CD4-positive, alpha-beta T cell treated with Interleukin-1 beta for 1 hour (primary cell): ENCODE measurements at places on chromosomes 3 and 15.

DNA sequence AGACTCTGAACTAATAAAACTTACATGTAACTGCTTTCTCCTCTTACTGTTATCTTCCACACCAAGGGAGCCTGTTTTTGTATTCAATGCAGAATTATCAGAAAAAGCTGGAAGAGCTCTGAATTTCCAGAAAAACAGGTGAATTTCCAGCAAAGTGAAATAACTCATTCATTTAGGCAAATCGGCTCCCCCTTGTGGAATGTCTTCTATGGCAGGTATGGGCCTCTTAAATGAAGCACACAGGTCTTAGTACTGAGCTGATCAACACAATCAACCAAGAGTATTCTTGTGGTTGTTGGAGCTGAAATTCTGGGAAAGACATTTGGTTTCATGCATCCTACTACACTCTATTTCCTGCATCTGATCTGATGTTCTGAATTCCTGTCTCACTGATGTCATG, 31.0 kb upstream of the PTPRG start:
- no peak for DNase-seq

DNA sequence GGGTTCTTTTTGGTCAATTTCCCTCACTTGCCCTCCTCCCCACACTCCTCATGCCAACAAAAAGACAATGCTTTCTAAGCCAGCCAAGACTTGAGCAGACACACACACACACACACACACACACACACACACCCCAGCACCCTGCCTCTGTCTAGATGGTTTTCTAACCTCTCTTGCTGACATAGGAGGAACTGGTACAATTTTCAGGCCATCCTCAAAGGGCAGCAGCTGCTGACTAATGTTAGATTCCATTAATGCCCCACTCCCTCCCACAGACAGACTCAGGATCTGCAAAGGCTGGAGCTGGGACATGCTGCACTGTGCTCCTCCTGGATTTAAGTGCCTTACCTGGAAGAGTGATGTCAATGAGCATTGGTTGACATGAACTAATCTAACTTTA, 438.4 kb downstream of the OCA2 start:
- DNase-seq = no peak

DNA sequence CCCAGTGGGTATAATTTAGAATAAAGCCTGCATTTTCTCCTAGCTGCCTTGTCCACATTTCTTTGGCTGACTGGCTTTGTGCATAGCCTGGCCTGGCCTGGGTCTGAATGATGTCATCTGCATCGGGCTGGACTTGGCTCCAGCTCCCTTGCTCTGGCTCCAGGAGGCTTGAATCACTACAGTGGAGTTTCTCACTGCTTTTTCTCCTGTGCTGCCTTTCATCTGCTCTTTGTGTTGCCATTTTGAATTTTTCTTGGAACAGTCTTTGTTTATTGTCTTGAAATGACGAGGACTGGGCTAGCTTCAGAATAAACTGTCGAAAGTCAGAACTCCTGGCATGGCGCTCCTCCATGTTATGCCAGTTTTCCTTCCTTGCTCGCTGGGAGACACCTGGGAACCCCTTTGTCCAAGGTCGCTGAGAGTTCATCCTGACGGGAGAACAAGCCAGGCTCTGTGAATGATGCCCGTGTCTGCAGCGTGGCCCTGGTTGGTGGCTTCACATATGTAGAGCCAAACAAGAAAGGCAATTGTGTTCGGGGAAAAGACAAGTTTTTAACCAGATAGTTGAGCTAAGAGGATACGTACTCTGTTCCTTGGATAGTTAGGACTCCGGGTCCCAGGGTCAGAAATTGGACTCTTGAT, 258.9 kb downstream of the PDZRN3 start:
- no peak for DNase-seq

- no peak for DNase-seq
Measured at GRCh38 chr3:105512061-105512460, 145.4 kb downstream of the ALCAM start.

GRCh38 chr15:87492321-87492720, 764.2 kb downstream of the NTRK3 start:
- DNase-seq = no peak

DNA sequence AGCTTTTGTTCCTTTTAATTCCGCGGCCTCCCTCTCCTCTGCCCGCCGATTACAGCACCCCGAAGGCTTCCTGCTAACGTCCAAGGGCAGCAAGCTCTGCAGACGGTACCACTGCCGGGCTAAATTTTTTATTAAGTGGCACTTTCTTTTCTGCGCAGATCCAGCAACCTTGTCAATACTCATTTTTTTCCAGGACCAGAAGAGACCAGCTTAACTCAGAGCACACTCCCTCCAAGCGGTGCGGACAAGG, 542 bp upstream of the MEIS2 start:
- no peak for DNase-seq

GRCh38 chr15:85766001-85766831, 28.5 kb downstream of the KLHL25 start:
- no peak for DNase-seq

DNA sequence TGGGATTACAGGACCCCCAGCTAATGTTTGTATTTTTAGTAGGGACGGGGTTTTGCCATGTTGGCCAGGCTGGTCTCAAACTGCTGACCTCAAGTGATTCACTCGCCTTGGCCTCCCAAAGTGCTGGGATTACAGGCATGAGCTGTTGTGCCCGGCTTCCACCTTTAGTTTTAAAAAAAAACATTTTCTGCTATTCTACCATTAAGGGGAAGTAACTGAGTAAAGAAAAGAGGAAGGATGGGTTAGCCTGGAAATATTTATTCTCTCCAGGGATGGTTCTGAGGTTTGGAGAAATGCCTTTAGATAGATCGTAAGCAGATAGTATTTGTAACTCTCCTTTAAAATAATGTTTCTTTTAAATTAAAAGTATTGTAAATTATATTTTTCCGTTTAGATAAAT, 3.1 kb downstream of the AP4E1 start:
- DNase-seq = no peak

DNA sequence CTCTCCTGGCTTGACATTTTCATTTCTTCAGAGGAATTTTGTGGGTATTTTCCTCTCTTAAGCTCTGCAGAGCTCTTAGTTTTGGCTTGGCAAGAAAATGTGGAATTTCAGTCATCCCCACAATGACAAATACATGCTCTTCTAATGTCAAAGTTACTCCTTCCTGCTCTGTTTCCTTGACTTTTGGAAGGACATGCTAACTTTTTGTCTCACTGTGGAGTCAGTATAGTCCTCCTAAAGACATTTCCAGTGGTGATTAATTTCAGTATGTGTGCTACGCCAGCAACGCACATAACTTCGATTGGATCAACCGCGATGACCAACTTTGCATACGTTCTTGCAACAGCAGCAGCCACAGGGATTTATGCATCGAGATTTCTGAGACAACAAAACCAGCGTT, 13.3 kb downstream of the EBLN2 start:
- no peak for DNase-seq

DNA sequence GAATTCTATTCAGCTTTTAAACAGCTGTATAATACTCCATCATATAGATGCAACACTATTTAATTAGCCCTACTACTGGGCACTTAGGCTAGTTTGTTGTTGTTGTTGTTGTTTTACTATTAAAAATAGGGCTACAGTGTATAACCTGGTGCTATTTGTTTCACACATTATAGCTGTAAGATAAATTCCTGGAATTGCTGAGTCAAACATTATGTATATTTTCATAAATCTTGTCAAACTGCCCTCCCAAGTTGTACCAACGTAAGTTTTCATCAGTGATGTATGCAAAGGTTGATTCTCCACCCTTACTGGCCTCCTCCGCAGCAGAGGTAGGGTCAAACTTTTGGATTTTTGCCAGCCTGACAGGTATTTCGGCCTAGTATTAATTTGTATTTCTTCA, 3.8 kb upstream of the CEMIP start:
- no peak for DNase-seq
